ENCODE measurements at places on chromosomes 7 and 10.

DNA sequence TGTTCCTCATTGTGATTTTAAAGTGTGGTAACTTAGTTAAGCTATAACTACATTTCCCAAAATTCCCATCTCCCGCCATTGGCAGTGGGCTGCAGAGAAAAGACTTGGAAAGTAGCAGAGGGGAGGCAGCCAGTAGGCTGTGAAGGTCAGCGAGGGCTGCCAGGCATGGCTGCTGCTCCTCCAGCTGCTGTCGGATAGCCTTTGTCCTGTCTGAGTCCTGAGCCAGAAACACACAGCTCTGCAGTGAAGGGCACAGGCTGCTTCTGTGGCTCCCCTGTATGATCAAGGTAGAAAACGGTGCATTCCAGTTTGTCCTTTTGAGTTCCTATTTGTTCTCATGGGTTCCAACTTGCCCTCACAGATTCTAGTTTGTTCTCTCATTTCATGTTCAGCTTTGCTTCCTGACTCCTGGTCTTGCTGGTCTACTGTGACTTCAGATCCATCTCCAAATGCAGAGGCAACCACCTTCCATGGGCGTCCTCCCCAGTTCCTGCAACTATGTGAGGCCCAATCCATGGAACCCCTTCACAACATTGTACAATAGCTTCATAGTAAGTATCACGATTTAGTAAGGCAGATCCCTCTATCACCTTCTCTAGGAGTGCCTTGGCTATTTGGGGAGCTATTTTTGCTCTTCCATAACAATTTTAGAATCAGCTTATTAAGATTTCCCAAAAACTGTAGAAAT, 31.7 kb downstream of the SYPL1 start:
- DNase-seq = no peak

- peak; percentile 60 for DNase-seq
Observed at GRCh38 chr10:35379226-35380137, 43.2 kb downstream of the CCNY start.

DNA sequence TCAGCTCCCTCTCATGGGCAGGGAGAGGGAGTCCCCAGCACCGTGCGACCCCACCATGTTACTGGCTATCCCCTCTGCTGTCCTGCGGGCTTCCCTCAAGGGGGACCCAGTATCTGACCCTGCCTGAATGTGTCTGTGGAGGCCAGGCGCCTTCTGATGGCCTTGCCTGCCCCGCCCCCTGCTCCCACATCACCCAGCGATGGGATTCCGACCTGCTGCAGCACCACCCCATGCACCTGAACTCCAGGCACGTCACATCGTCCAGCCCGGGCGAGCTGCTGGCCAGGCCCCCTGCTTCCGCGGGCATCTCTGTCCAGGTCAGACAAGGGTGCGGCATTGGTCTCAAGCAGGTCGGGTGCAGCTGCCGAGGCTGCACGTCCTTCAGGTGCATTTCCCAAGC, 19.0 kb downstream of the LRRC27 start:
- no peak for DNase-seq

GRCh38 chr10:63573068-63573697, 52.0 kb downstream of the REEP3 start:
- DNase-seq = no peak

Data from GM12878 (cell line).